NCI-H1092 (cell line): ENCODE measurements at places on chromosomes 1 and 21.

DNA sequence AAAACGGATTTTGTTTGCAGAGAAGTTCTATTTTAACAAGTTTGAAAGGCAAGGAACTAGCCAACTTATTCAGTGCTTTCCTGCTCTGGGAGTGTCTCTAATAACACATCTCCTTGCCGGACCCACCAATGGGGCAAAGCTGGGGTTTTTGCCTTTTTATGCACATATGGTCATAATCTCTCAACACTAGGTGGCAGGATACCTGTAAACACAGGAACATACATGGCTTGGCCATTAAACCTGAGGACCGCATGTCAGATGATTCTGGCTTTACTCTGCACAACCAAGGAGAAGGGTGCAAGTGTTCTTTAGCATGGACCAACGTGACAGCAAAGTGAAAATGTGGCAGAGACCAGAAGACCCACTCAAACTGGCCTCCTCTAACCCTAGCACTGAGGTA is 4.9 kb downstream of the TMEM9 start:
- DNase-seq, result no peak

GRCh38 chr1:89863165-89863830 is 42.5 kb downstream of the LRRC8D start:
- DNase-seq, result no peak

DNA sequence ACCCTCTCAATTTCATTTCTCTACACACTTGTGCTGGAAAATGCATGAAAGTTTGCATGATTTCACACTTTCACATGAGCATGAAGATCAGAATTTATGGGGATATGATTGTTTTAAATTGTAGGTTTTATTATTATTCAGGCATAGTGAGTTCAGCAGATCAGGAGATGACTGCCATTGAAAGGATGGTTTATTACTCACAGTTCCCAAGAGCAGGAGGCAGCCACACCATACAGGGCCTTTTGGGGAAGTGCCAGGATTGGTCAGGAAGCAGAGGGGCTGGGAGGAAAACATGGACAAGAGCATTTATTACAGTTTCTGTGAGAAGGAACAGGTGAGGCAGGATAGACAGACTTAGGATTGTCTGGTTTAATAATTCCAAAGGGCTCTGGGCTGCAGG is 114.6 kb upstream of the KCNJ15 start:
- no peak for DNase-seq

GRCh38 chr1:7199077-7199779 is 414.0 kb downstream of the CAMTA1 start:
- peak; percentile 21 for DNase-seq

- no peak for DNase-seq
These were observed 124.2 kb upstream of the LMO4 start for GRCh38 chr1:87204441-87204840.

- no peak for DNase-seq
These were observed 17.7 kb downstream of the ECE1 start for GRCh38 chr1:21272540-21272939.
